ENCODE measurements at places on chromosomes 7 and 10. TPM values are rescaled to one million over a fixed set of nuclear protein-coding genes. Genes with fewer than 3 reads are reported as not detected.

DNA sequence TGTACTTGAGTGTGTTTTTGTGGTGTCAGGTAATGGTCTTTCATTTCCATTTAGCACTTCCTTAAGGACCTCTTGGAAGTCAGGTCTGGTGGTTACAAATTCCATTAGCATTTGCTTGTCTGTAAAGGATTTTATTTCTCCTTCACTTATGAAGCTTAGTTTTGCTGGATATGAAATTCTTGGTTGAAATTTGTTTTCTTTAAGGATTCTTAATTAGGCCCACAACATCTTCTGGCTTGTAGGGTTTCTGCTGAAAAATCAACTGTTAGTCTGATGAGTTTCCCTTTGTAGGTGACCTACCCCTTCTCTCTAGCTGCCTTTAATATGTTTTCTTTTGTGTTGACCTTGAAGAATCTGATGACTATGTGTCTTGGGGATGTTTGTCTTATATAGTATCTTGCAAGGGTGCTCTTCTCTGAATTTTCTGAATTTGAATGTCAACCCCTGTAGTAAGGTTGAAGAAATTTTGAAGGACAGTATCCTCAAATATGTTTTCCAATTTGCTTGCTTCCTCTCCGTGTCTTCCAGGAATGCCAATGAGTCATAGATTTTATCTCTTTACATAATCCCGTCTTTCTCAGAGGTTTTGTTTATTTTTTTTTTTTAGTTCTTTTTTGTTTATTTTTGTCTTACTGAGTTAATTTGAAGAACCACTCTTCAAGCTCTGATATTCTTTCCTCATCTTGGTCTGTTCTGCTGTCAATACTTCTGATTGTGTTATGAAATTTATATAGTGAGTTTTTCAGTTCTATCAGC lies 70.2 kb downstream of the SLC39A12 start:
- no peak overlapping the region for H3K4me3 ChIP-seq
- no peak for DNase-seq
- no peaks in the 10 kb centered on the region for H3K36me3 ChIP-seq
- H3K4me1 ChIP-seq = no peaks in the 10 kb centered on the region

DNA sequence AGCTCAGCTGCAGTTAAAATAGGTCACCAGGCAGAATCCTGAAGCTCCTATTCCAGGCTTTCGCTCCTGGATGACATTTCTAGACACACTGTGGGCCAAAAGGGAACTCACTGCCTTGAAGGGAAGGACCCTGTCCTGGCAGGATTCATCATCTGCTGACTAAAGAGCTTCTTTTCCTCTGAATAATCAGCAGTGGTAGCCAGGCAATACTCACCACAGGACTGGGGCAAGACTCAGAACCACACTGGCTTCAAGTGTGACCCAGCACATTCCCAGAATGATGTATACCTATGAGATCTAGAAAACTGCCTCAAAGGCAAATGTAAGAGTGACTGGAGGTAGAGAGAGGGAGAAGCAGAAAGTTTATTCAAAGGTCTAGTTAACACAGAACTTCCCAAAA lies 29.5 kb upstream of the EBF3 start:
- no peaks in the 10 kb centered on the region for H3K27me3 ChIP-seq
- no peaks in the 10 kb centered on the region for H3K4me1 ChIP-seq
- no peaks in the 10 kb centered on the region for H3K36me3 ChIP-seq
- DNase-seq = no peak
- H3K4me3 ChIP-seq = no peak overlapping the region
- no peak overlapping the region for H3K27ac ChIP-seq

Gene UNCX
- total RNA-seq = not detected

Gene CYP3A5
- total RNA-seq = 1.3 TPM
